Right ventricle myocardium superior (tissue), 1 donor: ENCODE measurements at places on chromosomes 7 and 10. TPM values are rescaled to one million over a fixed set of nuclear protein-coding genes. Genes with fewer than 3 reads are reported as not detected.

DNA sequence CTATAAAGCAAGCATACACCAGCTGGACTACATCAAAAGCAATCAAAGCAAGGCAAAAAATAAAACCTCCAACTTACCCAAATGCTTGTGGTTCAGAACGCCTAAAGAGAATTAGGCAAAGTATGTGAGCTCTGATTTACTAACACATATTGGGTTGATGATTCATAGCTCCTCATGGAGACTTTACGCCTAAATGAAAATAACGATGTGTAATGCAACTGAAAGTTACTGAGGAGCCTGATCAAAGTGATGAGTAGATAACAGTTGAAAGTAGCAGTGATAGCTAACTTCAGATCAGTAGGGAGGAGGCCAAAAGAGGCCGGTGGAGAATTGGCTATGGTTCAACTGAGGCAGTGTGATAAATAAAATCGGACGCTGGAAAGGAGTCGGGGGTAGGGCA is 85.0 kb downstream of the MPP7 start:
- DNase-seq: no peak

DNA sequence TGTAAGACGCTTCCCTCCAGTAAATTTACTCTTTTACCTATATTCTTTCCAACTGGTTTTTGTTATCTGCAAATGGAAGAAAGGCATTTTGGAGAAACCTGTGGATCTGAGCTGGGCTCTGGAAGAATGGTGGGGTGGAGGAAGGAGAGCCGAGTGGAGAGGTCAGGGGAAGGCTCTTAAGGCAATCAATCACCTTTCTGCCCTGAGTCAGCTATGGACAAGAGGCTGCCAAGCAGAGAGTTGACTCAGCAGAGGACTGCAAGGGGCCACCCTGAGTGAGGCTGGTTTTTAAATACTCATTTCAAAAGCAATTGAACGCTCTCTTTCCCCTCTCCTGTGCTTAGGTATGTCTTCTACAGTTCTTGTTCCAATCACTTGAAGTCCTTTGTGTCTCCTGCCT is 81.8 kb downstream of the SPAG6 start:
- no peak for DNase-seq

- DNase-seq: peak; percentile 68
Observed at GRCh38 chr10:34967335-34967880, 122.7 kb downstream of the CUL2 start.

HOXA10 gene
- not detected for total RNA-seq

COL28A1 gene
- total RNA-seq: 6.7 TPM

- DNase-seq: no peak
Observed at GRCh38 chr7:38309555-38309954, 36.1 kb upstream of the TARP start.

GRCh38 chr10:26486990-26487850 is 49.1 kb downstream of the APBB1IP start:
- no peak for DNase-seq

DNA sequence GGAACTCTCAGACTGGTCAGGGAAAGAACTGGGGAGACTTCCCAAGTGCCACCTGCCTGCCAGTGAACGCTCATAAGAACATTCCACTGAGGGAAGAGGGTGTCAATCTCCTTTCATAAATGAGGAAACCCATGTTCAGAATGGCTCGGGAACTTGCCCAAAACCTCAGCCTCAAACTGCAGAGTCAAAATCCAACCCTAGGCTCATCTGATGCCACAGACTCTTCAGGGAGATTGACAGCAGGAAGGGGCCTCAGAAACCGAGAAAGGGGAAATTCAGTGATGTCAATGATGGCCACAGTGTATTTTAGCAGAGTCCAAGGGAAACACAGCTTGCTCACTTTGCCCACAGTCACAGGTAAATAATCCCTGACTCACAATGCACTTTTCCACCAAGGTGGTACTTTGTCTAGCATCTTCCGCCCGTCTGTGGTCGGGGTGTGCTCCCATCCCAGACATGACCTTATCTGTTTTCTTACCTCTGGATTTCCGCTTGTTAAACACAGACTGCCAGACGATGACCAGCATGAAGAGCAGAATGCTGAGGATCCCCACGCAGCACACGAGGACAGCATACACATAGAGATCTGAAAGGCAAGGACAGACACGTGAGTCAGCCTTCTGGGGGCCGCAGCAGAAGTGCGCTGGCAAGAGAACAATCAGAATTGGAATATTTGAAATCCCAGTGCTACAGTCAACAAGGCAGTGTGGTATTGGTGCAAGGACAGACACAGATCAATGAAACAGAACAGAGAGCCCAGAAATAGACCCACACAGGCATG is 38.4 kb downstream of the VSTM4 start:
- DNase-seq: no peak

FEZF1 gene
- total RNA-seq: not detected

GPAM gene
- total RNA-seq: 29.7 TPM

GRCh38 chr7:115135769-115136410 is 214.0 kb downstream of the MDFIC start:
- no peak for DNase-seq

CALHM3 gene
- not detected for total RNA-seq

DNAH11 gene
- total RNA-seq: 0.03 TPM

GRCh38 chr7:104993217-104993862 is 20.7 kb upstream of the KMT2E start:
- no peak for DNase-seq

DNA sequence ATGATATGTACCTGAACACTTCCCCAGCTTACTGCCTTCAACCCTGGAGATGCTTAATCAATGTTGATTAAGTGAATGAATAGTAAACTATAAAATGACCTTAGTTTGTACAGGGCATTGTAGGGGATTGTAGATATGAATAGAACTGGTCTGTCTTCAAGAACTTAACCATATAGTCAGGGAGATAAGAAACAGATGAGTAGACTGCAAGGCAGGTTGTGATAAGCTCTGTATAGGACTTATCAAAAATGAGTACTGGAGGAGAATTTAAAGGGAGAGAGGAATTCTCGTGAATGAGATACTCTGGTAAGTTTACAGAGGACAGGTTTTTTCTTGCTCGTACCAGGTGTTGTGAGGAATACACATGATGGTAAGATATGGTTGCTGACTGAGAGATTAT is 27.6 kb downstream of the SGPL1 start:
- DNase-seq: no peak

DNA sequence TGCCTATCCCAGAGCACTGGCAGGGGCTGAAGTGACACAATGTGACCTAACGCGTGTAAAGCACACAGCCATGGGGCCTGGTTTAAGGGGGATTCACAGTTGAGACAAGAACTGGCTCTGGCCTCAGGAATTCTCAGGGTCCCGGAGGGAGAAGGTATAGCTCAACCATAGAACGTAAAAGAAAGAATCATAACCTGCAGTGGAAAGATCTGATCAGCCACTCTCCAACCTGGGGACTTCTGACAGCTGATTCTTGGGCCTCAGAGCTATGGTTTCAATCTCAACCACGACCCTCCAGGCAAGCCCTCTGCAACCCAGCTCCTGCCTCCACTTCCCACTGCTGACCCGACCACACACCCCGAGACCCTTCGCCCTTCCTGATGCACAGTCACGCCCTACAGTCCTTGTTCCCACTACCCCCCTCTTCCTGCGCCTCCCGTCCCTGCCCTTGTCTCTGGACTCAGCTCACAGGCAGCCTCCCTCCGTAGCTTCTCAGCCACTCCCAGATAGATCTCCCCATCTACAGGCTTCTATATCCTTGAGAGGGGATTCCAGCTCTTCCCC is 245.2 kb downstream of the BUB3 start:
- DNase-seq: no peak

- no peak for DNase-seq
Observed at GRCh38 chr10:65943451-65943850, 982.4 kb upstream of the LRRTM3 start.

VENTX gene
- total RNA-seq: 0.43 TPM

- DNase-seq: no peak
Observed at GRCh38 chr10:3398825-3399646, 226.5 kb upstream of the PITRM1 start.

DNA sequence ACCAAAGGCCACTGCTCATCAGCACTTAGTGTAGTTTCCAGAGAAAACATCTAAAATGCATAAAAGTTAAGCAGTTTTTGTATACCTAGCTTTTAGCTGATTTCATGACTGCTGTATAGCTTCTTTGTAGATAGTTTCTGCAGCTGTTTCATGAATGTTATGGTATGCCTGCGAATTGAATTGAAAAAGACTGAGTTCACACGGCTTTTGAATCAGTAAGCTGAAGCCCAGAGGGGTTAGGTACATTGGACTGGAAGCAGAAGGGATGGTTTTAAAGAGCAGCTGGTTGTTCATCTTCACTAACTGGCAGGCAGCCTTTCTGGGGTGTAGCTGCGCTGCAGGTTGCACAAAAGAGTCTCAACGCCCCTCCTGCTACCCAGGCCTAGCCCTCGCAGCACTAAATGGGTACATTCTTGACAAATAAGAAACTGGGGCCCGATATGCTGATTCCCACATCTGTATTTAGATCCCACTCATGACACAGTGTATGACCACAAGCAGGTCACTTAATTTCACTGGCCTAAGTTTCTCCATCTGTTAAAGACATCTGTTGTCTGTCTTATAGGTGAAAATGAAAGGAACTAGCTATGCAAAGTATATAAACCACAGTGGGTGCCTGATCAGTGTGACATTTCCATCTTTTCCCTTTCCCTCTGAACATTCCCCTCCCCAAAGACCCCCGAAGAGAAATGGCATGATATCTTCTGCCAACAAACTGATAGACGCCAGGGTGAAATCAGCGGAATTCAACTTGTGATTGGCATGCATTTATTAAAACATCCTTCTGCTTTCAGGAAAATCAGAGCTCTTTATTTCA is 85.9 kb upstream of the AGBL3 start:
- no peak for DNase-seq

SPDYE5 gene
- total RNA-seq: not detected

GRCh38 chr7:17326378-17326777 is 27.9 kb downstream of the AHR start:
- no peak for DNase-seq

DNA sequence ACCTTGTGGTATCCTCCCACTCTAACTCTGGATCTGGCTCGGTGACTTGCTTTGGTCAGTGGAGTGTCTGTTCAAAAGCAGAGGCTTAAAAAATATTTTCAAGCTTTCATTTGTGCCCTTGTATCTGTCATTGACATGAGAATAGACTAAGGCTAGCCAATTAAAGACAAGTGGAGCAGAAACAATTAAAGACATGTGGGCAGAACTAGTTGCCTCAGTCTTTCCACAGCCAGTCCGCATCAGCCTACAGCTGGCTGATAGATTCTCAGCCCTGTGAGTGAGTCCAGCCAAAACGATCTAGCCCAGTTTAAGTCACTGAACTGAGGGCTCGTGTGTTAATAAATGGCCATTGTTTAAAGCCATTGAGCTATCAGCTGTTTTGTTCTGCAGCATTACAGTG is 185.2 kb upstream of the DGKB start:
- no peak for DNase-seq

THSD7A gene
- 0.70 TPM for total RNA-seq

HOXA4 gene
- total RNA-seq: 0.97 TPM

MYOZ1 gene
- total RNA-seq: 0.38 TPM

DNA sequence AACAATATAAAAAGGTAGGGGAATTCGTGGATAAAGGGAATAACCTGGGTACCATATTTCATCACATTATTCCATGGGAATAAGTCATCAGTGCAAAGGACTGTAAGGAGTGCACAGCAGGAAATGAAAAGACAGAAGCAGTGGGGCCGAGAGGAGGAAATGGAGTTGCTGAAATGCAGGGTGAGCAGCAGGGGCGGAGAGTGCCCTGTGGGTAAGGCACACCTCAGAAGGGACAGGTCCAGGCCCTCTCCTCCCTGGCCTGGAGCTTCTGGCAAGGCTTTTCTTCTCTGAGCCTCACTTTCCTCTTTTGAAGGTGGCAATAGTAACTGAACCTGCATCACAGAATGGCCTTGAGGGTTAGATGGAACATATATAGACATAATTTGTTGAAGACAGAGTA is 26.2 kb downstream of the IKZF1 start:
- no peak for DNase-seq

GPR85 gene
- 0.59 TPM for total RNA-seq

GRCh38 chr7:110084181-110084807 is 1006.6 kb upstream of the LRRN3 start:
- no peak for DNase-seq

- no peak for DNase-seq
Observed at GRCh38 chr7:1540776-1541271, 10.3 kb downstream of the MAFK start.

HTR7 gene
- total RNA-seq: 0.16 TPM

GRCh38 chr7:137882261-137882668 is 35.5 kb upstream of the DGKI start:
- DNase-seq: no peak

SERPINE1 gene
- 1.6 TPM for total RNA-seq

DNA sequence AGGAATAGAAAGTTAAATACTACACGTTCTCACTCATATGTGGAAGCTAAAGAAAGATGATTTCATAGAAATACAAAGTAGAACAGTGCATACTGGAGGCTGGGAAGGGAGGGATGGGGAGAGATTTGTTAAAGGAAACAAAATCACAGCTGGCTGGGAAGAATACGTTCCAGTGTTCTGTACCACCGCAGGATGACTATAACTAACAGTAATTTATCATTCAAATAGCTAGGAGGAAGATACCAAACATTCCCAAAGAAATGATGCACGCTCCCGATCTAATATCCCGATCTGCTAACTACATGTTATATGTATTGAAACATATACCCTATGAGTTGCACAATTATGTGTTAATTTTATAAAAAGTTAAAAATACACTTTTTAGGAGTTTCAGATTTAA is 162.3 kb downstream of the ZMYND11 start:
- no peak for DNase-seq

DNA sequence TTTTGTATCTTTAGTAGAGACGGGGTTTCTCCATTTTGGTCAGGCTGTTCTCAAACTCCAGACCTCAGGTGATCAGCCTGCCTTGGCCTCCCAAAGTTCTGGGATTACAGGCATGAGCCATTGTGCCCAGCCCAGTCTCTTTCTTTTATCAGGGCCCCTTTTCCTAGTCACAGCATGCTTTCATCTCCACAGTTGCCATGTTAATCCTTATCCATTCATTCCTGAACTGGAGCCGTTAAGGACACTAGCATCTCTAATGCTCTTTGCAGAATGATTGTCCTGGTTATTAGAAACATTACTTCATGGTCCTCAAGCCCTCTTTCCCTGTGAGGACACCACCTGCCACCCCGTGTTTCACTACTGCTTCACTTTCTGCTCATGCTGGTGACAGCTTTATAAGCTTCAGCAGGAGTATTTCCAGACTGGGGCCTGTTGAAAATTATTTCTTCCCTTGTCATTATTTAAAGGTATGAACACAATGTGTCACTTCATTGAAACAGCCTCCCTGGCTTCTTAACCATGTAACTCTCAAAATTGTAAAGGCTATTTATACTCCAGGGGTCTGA is 313.9 kb downstream of the BMPER start:
- DNase-seq: no peak

POLR2J2 gene
- total RNA-seq: 1.7 TPM

GRCh38 chr10:16856092-16856491 is 38.9 kb upstream of the RSU1 start:
- no peak for DNase-seq

DNA sequence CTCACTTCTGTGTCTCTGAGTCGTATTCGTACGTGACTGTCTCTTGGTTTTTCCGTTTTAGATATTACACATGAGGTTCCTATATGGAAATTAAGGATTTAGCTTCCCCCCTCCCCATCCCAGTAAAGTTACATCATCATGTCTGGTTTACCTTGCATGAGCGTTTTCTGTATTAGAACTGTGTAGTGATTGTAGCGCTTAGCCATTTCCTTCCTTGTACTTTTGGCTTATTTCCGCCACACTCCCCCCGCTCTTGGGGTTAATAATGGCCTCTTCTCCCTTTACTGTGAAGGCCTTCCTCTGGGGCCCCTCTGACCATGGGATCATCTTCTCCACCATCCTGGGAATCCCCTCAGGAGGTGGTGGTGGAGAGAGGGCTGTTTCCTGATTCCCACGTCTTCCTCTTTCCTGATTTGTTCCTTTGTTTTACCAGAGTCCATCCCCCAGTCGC is 27.2 kb upstream of the AP5Z1 start:
- no peak for DNase-seq
